ENCODE measurements at places on chromosomes 4 and X.

DNA sequence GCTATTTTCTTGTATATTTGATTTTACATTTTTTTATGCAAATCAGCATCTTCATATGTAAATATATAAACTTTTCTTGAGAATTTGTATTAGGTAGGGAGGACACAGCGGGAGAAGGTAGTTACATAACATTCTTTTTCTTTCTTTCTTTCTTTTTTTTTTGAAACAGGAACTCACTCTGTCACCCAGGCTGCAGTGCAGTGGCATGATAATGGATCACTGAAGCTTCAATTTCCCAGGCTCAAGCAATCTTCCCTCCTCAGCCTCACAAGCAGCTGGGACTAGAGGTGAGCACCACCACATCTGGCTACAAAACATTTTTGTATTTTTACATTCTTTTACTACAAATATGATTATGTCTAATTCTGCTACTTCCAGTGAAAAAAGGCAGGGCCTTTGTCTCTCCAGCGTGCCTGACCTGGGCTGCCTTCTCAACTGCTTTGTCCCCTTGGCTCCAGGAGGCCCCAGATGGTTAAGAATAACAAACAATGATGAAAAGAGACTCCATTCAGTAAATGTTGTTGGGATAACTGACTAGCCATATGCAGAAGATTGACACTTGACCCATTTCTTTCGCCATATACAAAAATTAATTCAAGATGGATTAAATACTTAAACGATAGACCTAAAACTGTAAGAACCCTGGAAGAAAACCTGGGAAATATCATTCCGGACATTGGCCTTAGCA is 46.5 kb upstream of the FAT4 start:
- no peak for DNase-seq

GRCh38 chrX:23578079-23578478 is 89.2 kb upstream of the PRDX4 start:
- no peak for DNase-seq

GRCh38 chrX:41514179-41514578 is 67.0 kb downstream of the NYX start:
- DNase-seq: no peak

DNA sequence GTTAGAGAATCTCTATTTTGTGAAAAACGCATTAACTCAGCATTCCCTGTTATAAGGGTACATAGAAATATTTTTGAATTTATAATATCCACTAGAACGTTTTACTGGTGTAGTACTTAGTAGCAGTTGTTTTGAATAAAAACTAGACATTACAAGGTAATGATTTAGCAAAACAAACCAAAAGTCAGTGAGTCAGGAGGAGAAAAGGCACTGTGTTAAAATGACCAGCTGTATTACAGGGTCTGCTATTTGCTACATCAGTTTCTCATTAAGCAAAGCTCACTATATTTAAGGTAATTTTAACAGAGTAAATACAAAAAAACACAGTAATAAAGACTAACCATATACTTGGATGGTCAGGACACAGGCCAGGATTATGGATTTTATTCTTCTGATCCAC is 152.8 kb downstream of the RASL11B start:
- no peak for DNase-seq

DNA sequence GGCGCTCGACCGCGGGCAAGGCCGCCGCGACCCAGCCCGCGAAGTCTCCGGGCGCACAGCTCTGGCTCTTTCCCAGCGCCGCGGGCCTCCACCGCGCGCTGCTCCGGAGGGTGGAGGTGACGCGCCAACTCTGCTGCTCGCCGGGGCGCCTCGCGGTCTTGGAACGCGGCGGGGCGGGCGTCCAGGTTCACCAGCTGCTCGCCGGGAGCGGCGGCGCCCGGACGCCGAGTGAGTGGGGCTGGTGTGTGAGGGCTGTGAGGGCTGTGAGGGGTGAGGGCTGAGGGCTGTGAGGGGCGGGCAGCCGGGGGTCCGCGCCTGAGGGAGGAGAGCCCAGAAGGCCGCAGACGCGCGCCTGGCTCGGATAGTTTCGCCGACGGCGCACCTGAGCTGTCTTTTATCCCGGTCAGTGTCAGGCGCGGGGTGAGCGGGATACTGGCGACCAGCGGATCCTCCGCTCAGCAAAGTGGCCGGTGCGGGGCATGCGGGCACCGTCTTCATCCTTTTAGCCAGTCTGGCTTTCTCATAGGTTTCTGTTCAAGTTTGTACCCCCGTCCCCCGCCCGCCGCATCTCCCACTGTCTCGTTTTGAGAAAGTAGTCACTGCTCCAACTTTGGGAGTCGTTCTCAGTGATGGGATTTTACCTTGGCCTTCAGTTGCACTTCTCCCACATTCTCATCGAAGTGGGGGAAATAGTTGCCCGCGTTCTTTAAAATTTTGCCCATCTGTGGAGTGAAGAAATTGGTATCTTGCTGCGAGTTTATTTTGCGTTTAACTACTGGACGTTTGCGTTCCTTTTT is 586 bp downstream of the HERC5 start:
- DNase-seq: no peak

- DNase-seq: no peak
Observed at GRCh38 chr4:77446601-77447000, 159.0 kb upstream of the CXCL13 start.

GRCh38 chr4:118784776-118785175 is 51.1 kb downstream of the SEC24D start:
- DNase-seq: no peak

- no peak for DNase-seq
Observed at GRCh38 chr4:40550948-40551462, 78.7 kb downstream of the RBM47 start.

DNA sequence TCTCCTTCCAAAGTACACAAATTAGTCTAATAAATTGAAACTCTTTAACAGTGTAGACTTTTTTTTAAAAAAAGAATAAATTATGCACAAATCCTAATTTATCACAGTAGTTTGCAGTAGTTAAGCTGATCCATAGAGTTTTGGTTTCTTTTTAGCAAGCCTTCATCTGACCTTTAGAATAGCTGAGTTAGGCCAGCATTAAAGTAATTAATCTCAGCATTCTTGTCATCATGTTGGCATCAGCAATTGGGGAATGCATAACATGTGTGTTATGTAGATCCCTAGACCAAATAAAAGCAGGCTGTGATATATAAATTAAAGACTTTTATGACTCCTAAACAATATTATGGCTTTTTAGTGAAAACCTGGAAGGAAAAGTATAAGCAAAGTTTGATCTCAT is 426.5 kb upstream of the PABPC4L start:
- DNase-seq: no peak

DNA sequence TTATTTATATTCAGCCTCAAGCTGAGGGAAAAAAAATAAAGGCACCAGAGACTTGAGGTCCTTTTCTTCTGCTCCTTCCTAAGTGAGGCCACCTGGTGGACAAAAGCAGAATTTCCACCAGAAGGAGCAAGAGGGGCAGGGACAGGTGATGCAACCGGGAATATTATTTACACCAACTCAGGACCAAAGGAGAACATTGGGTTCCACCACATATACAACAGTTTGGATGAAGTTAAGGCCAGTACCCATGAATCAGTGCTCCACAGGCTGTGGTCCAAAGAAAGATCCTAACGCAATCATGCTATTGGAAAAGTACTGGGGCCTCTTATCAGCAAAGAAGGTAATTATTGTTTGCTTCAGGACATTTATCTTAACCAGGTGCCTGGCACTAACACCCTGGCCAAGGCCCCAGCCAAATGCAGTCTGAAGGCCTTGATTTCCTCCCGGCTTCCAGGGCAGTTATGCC is 57.4 kb downstream of the TSC22D3 start:
- no peak for DNase-seq

GRCh38 chr4:150949943-150950342 is 65.1 kb downstream of the LRBA start:
- DNase-seq: no peak

DNA sequence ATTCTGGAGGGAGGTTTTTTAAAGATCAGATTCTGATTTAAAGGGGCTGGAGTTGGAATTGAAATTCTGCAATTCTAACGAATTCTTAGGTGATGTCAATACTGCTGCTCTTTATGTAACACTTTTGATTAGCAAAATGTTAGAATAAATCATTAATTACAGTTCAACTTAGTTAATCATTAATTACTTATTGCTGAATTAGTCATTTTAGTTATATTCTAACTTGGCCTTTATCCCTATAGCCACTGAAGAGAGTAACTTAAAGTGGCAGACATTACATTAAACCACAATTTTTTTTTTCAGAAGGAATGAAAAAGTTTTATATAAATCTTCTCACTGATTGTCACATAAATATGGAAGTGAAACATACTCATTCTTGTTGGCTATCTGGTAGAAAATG is 206.6 kb upstream of the ITM2A start:
- DNase-seq: no peak

- DNase-seq: no peak
Observed at GRCh38 chr4:4501679-4502078, 40.2 kb downstream of the STX18 start.

GRCh38 chr4:165210566-165210965 is 3.2 kb downstream of the KLHL2 start:
- DNase-seq: no peak

DNA sequence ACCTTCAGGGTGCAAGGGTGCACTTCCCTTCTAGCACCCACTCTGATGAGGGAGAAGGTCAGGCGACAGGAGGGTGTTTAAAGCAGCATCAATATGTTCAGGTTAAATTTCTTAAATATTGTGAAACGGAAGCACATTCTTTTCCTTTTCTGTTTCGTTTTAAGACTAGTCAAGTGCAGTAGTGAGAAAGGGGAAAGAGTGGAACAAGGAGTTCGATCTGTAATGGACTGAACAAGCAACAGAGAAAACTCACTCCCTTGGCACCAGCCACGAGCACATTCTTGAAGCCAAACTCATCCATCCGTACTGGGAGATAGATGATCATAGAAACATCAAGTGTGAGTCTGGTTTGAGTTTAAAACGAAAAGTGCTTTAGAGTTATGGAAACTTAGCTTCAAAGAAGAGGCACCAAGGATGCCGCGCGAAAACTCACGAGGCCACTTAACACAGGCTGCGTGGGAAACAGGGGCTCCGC is 815 bp downstream of the FAM53A start:
- DNase-seq: peak; percentile 47

DNA sequence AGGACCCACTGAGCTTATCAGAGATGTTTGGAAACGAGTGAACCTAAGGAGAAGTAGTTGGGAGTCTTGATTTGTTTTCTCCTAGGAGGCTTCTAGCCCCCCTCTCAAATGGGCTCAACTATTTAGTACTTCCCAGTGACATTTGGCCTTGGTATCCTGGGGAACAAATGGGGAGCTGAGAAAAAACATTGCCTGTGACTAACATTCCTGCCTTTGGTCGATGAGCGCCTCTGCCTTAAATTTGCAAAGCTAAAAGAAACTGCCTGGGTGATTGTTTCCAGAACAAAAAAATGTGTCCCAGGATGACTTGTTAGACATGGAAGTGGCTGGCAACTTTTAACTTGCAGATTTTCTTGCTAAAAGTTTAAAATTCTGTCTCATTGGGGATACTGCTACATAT is 58.8 kb upstream of the IGFBP7 start:
- DNase-seq: no peak

DNA sequence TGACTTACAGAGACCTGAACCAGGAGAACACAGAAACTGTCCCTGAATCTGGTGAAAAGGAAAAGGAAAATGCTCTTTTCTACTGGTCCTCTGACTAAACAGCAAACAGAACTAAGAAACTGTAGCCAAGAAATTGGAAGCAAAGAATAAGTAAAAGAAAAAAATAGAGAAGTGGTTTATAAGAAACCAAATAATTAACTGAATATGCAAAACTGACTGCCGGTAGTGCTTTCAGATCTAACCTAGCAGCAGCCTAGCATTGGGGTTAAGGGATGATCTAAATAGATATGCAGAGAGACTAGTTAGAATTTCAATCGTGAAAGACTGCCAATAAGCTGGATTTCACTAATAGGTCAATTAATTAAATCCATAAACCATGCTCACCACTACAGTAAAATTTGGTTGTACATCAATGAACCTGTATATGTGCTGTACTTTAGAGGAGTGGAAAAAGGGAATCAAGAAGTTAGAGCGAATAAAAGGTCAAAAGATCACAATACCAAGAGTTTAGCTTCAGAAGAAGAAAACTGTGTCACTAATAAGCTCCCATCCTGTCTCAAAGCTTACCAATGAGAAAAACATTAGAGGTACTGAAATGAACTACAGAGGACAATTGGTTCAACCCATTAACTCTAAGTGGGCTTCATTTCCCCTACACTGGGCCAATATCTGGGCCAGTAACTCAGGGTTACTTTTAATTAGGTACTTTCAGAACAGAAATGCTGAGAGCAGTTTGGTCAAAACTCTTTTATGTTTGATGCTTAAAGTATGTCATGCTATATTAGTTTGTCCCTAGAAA is 53.6 kb downstream of the KLHL13 start:
- DNase-seq: no peak

DNA sequence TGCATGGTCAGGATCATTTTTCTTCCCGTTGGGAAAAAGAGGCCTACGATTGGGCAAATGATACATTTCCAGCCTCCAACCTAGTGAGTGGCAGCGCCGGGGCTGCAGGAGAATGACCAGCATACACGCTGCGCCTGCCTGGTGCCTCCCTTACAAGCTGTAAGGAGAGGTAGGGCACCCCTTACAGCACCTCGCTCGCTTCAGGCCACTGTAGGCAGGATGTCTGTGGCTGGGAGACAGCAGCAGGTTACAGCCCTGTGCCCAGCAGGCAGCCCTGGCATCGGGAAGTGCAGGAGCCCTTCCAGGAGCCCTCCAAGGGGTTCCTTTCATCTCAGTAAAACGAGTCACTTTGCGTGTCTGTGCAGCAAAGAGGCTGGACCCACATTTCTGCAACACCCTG is 88.4 kb downstream of the EVC start:
- DNase-seq: no peak

DNA sequence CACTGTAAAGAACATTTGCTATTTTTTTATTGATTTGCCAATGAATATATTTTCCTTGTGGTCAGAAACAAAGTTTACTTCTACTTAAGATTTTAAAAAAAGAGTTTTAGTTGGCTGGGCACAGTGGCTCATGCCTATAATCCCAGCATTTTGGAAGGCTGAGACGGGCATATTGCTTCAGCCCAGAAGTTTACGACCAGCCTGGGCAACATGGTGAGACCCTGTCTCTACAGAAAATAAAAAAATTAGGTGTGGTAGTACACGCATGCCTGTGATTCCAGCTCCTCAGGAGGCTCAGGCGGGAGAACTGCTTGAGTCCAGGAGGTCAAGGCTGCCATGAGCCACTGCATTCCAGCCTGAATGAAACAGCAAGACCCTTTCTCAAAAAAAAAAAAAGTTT is 36.8 kb downstream of the LRP2BP start:
- no peak for DNase-seq

DNA sequence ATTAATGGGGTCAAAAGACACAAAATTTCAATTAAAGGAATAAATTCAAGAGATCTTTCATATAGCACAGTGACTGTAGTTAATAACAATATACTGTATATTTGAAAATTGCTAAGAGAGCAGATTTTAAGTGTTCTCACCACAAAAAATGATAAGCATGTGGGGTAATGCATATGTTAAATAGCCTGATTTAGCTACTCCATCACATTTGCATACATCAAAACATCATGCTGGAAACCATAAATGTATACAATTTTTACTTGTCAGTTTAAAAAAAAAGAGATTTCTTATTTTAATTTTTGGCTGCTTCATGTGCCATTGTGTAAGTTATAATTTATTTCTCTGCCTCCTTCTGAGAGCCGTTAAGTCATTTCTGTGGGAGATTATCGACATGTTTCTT is 65.9 kb downstream of the FAM184B start:
- DNase-seq: no peak

All from kidney epithelial cell (primary cell).